ENCODE measurements at places on chromosomes 2 and 18.

DNA sequence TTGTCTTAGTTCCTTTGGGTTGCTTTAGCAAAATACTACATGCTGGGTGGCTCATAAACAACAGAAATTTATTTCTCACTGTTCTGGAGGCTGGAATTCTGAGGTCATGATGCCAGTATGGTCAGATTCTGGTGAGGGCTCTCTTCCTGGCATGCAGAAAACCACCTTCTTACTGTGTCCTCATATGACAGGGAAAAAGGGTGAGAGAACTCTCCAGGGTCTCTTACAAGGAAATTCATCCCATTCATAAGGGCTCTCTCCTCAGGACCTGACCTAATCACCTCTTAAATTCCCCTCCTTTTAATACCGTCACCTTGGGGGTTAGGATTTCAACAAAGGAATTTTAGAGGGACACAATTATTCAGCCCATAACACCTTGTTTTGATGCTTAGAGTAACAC is 243.1 kb upstream of the TNP1 start:
- DNase-seq = no peak

DNA sequence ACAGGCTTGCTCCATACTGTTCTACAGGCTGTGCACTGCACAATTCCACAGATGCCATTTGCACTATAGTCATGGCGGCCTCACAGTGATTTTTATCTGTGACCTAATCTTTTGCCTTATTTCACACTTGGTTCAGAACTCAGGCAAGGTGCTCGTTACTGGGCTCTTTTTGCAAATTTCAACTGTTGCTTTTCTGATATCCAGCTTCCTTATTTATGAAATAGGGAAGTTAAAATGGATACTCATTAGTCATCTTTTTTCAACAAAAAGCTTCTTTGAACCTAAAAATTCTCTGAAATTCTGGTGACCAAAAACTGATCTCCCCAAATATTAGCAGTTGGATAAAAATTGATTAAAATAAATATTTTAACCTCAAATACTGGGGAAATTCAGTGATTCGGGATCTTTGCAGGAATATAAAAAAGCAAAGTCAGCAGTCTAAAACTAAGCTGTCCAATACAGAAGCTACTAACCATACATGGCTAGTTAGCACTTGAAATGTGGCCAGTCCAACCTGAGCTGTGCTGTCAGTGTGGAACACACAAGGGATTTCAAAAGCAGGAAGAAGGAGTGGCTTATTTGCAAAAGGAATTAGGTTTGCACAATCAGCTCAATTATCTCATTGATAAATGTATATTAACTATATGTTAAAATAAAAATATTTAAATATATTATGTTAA is 134.4 kb downstream of the COL4A4 start:
- no peak for DNase-seq

DNA sequence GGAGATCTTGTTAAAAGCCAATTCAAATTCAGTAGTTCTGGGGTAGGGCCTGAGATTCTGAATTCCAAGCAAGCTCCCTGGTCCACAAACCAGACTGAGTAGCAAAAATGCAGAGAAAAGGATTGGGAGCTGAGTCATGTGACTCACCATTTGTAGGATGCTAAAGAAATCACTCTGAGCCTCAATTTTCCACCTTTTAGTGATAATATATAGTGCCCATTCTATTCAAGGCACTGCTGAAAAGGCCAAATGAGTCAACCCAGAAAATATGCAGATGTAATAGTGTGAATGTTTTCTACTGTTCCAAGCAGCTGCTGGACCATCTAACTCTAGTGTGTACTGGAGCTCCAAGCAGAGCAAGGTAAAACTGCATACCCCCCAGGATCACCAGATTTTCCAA is 47.2 kb downstream of the SLC14A2 start:
- peak; percentile 27 for DNase-seq

DNA sequence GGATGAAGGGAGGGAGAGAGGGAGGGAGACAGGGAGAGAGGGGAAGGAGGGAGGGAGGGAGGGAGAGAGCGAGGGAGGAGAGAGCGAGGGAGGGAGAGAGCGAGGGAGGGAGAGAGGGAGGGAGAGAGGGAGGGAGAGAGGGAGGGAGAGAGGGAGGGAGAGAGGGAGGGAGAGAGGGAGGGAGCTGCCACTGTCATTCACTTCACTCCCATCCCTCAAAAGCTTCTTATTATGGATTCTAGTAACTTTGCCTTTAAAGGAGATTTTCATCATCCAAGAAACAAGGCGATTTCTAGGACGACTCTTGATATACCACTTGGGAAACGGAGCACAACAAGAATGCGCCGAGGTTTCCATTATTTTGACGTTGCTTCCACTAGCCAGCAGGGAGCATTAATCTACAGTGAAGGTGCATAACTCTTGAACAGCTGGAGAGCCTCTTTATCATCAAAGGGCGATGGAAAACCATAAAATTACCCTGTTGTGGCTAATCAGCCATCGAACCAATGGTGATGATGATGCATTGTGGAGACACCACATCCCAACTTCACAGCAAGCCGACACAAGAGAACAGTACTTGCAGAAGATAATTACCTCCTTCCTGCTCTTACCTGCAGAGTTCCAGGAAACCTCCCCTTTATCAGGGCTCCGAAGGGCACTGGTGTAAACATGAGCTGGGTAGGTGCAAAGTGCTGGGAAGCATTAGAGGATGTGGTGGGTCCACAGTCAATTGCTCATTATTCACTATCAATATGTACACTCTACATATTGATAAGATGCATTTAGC is 130.5 kb downstream of the EIPR1 start:
- no peak for DNase-seq

GRCh38 chr18:58113337-58113736 is 69.3 kb downstream of the NEDD4L start:
- no peak for DNase-seq

GRCh38 chr18:21047126-21047525 is 64.5 kb downstream of the ROCK1 start:
- no peak for DNase-seq

DNA sequence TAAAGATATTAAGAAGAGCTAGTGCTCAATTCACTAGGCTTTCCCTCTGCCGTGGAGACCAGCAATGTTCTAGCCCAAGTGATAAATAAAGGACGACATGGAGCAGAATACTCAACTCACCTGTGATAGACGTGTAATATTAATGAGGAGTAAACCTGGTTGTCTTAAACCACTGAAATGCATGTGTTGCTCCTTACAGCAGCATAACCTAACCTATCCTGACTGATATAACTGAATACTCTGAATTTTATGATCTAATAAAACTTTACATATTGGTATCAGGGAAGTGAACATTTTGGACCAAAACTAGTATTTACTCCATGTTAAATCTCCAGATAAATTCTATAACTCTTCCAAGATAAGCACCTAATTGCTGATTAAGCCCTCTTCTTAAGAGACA is 531.0 kb downstream of the METTL4 start:
- DNase-seq = no peak

DNA sequence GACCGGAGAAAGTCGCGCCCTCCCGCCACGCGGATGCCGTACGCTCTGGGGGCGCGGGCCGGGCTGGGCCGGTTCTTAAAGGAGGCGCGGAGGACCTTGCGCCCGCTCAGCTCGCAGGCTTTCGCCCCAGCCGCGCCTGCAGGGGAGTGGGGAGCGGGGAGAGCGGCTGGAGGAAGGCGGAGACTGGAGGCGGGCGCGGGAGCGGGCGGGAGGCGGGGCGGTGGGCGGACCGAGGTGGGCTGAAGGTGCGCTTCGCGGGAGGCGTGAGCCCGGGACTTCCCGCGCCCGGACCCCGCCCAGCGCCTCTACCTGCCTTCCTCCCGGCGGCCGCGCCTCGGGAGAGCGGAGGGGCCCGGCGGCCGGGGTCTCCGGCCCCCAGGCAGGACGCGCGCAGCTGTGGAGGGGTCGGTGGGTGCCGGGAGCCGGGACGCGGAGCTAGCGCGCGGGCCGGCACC is at the start of gene ADRA2B:
Gene ADRA2B (minus strand): TSS at position 148 of the 455 bp plus-strand sequence. CDS start 422 bp downstream, outside the sequence.
- peak; percentile 91 for DNase-seq

- DNase-seq = no peak
These were observed 99.3 kb downstream of the KLHL29 start for GRCh38 chr2:23484275-23484674.

DNA sequence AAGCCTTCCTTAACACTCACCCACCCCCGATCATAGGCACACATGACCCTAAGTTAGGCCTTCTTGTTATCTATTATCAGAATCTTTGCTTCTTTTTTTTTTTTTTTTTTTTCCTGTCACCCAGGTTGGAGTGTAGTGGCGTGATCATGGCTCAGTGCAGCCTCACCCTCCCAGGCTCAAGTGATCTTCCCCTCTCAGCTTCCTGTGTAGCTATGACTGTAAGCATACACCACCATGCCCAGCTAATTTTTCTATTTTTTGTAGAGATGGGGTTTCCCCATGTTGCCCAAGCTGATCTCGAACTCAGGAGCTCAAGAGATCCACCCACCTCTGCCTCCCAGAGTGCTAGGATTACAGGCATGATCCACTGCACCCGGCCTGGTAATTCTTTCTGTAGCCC is 328.7 kb downstream of the NR4A2 start:
- no peak for DNase-seq

DNA sequence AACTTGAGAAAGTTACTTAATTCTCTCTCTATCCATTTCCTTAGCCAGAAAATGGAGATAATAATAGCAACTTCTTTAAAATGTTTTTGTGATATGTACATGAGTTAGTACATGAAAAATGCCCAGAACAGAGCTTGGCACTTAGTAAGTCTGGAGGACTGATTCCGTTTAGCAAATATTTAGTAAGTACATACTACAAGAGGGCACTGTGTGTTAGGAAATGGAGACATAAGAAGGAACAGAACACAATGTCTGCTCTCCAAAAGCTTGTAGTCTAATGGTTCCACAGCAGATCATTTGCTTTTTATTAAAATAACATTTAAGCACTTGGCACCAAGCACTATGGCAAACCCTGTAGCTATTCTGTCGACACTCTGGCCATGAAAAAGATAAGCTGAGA is 47.5 kb upstream of the CDH20 start:
- no peak for DNase-seq

DNA sequence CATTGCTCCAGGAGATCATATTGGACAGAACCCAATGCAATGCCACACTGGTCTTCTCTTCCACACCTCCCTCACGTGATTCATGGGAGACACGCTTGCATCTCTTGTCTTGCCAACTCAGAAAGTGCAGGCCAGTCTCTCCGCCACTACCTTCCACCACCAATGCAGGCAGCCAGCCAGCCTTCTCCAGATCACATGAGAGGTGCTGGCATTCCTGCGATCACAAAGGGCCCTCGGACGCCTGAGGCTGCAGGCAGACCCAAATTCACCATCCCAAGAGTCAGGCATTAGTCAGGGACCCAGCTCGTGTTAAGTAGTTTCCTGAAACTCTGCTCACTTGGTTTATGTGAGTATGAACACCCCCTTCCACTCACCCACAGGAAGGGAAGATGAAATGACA is 437.0 kb upstream of the ETAA1 start:
- DNase-seq = peak; percentile 81

DNA sequence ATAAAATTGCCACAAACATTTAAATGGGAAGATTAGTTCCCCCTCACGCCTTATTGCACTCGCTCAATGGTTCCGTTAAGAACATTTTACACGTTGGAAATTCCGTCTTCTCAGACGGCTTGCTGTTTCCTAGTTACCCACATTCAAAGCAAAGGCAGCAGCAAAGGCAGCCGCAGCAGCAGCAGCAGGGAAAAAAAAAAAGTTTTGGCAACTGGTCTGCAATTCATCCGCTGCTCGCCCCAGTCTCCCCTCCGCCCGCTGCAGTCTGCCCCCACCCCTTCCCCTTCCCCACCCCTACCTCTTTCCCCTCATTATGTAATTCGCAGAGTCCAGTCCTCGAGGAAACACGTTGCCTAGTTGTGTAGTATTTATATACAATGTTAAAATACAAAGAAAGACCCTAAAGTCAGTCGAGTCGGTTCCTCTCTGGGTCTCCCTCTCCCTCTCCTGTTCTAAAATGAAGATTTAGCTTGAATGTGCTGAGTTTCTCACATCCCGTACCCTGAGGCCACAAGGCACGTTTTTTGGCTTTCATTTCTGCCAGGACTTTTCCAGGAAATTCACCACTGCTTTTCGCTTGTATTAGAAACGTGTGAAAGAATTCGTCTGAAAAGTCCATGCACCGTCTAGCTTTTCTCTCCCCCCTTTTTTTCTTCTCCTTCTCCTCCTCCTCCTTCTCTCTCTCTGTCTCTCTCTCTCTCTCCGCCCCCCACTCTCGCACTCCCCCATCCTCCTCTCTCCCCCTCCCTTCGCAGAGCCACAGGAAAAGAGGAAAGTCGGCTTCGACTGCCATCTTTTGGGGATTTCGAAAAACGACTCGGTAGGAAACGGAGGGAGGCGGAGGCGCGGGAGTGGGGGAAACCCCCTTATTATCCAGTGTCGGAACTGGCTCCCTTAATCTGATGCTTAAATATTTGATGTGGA is 140.0 kb downstream of the MEIS1 start:
- peak; percentile 92 for DNase-seq

DNA sequence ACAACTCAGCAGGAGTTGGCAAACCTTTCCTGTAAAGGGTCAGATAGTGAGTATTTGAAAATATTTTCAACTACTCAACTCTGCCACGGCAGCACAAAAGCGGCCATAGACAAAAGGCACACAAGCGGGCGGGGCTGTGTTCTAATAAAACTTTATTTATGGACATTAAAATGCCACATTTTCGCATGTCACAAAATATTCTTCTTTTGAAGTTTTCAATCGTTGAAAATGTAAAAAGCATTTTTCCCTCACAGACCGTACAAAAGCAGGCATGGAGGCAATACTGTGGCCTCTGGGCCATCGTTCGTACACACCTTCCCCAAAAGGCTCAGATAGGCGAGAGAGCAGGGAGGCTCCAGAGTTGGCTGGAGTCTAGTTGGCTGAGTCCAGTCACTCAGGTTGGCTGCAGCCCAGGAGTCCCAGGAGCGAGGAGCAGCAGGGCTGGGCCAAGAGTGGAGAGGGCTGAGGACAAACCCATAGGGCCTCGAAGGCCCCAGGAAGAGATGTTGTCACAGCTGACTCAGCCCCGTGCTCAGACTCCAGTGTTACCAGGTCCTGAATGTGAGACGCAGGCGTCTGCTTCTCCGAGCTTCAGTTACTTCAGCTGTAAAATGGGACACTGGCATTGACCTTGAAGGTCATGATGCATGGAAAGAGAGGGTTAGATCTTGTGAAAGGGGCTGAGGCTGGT is 42.5 kb downstream of the SDC1 start:
- no peak for DNase-seq

- no peak for DNase-seq
These were observed 41.8 kb downstream of the TTC32 start for GRCh38 chr2:19860022-19860421.

DNA sequence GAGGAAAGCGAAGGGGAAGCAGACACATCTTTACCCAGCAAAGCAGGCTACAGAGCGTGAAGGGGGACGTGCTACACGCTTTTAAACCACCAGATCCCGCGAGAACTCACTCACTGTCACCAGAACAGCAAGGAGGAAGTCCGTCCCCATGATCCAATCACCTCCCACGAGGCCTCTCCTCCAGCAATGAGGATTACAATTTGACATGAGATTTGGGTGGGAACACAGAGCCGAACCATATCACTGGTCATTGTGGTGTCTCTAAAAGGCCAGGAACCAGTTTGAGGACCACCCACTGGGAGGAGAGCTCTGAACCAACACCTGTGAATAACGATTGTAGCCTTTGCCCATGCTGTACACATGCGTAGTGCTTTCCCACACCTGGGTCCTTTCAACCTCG is 116.6 kb upstream of the FAM136A start:
- no peak for DNase-seq

Data from islet precursor cell (in vitro differentiated cells).